ENCODE measurements at places on chromosomes 7 and 10. TPM values are rescaled to one million over a fixed set of nuclear protein-coding genes. Genes with fewer than 3 reads are reported as not detected.

Gene PIK3AP1
- polyA plus RNA-seq, result 0.24 TPM

Gene ZNF479
- polyA plus RNA-seq, result not detected

Gene IKZF1
- not detected for polyA plus RNA-seq

Gene HIPK2
- polyA plus RNA-seq, result 19.8 TPM

Gene OR2A1
- polyA plus RNA-seq, result 0.07 TPM

Gene CTTNBP2
- 15.7 TPM for polyA plus RNA-seq

Gene ARHGEF5
- 4.7 TPM for polyA plus RNA-seq

Gene ADAMTS14
- polyA plus RNA-seq, result 3.1 TPM

Gene UCN3
- not detected for polyA plus RNA-seq

Gene ACHE
- polyA plus RNA-seq, result 0.07 TPM

Gene GPER1
- 2.4 TPM for polyA plus RNA-seq

Gene TMEM178B
- 0.02 TPM for polyA plus RNA-seq

Gene PRXL2A
- polyA plus RNA-seq, result 1.6 TPM

Gene RALA
- polyA plus RNA-seq, result 46.1 TPM

Gene LRRTM3
- polyA plus RNA-seq, result not detected

Gene PDK4
- polyA plus RNA-seq, result 0.20 TPM

Gene TMEM130
- polyA plus RNA-seq, result 0.95 TPM

Gene DNAJB12
- 17.2 TPM for polyA plus RNA-seq

Gene ERVW-1
- not detected for polyA plus RNA-seq

Gene MORN4
- 11.0 TPM for polyA plus RNA-seq

Gene GNGT1
- not detected for polyA plus RNA-seq

Gene TMEM236
- 0.02 TPM for polyA plus RNA-seq

Gene FAM131B
- 2.0 TPM for polyA plus RNA-seq

Gene CREB5
- 8.2 TPM for polyA plus RNA-seq

Gene NXPH1
- polyA plus RNA-seq, result not detected

Gene SRGN
- 83.9 TPM for polyA plus RNA-seq

Gene LANCL2
- polyA plus RNA-seq, result 22.7 TPM

All from fibroblast of lung (primary cell).